ENCODE measurements at places on chromosomes 5 and 9.

DNA sequence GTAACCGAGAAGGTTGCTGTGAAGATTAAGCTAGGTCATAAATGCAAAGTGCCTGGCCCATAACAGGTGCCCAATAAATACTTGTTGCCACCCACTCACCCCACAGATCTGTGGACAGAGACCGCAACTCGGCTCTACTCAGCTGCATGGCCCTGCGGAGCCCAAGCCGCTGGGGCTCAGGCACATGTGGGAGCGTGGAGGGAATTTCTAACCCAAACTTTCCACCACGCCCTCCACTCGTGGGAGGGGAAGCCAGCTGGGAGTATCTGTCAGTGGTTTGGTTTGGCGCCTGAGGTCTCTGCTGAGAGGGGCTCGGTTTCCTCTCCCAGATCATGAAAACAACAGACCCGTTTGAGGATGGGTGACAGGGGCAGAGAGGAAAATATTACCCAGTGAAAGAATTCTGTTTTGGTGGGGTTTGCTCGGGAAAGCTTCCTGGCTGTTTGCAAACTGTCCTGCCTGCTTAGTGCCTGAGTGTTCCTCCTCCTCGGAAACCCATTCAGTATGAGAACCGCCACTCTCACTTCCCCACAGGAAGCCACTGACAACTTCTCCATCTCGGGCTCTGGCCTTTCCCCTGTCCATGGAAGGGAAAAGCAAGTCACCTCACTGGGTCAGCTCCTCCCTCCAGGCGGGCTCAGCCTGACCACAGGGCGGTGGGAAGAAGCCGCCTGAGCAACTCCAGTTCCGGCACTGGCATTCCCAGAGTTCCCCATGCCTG is 60.1 kb downstream of the RGS3 start:
- peak; percentile 27 for DNase-seq

DNA sequence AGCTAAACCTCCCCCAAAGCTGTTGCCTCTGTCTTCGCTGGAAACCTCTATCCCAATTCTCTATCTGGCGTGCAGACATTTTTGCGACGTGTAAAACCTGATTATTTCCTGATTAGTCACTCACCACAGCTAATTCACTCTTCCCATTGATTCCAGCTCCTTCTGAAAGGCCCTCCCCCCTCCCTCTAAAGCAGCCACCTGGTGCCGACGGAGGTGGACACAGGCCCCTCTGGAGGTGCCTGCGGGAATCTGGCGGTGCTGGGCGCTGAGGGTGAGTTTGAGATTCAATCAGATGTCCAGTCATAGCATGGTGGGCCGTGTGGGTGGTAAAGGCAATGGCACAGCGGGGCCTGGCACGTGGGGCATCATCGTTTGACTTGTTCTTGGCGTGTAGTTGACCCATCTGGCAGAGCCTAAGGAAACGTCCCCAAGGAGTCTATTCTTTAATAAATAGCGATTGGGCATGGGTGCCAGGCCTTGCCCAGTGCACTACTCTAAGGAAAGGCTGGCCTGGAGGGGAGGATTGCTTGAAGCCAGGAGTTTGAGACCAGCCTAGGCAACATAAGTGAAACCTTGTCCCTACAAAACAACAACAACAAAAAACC is 271.1 kb upstream of the MVB12B start:
- DNase-seq: no peak

GRCh38 chr5:35919191-35919590 is 19.2 kb downstream of the CAPSL start:
- no peak for DNase-seq

DNA sequence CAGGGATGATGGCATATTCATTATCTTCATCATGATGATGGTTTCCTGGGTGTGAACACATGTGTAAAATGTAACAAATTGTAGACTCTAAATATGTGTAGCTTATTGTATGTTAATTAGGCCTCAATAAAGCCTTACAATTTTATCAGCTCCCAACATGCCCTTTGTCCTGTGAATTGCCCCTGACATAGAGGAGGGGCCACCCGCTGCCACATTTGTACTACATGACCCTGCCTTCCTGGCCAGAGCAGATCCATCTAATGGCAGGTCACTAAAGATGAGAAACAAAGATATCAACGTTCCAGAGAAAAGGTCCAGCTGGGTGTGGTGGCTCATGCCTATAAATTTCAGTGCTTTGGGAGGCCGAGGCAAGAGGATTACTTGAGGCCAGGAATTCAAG is 117.2 kb downstream of the CAAP1 start:
- DNase-seq: no peak

GRCh38 chr5:175468892-175469291 is 9.5 kb upstream of the SFXN1 start:
- no peak for DNase-seq

DNA sequence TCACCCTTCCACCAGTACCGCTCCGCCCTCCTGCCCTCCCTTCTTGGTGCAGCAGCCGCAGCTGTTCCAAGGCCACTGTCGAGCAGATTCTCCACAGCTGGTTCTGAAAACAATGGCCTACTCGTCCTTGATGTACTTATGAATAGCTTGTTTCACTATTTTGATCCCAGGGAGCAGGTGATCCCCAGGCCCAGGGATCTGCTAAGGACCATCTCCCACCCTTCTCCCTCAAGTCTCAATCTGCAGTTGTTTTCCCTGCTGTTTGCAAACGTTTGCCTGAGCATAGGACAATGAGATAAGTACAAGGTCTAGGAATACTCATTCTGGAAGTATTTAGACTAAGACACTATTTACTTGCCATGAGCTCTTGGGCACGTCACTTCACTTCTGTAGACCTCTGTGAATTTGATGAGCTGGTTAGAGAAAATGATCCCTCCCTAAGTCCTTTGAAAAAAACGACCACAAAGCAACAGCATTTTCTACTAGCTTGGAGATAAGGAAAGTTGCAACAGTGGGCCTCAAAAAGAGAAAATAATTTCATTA is 1.8 kb downstream of the LURAP1L start:
- no peak for DNase-seq
